Activated naive CD4-positive, alpha-beta T cell treated with anti-CD3 and anti-CD28 coated beads, Interleukin-2, amount 50 U/mL, for 72 hours (primary cell): ENCODE measurements at places on chromosomes 4 and X. TPM values are rescaled to one million over a fixed set of nuclear protein-coding genes. Genes with fewer than 3 reads are reported as not detected.

DNA sequence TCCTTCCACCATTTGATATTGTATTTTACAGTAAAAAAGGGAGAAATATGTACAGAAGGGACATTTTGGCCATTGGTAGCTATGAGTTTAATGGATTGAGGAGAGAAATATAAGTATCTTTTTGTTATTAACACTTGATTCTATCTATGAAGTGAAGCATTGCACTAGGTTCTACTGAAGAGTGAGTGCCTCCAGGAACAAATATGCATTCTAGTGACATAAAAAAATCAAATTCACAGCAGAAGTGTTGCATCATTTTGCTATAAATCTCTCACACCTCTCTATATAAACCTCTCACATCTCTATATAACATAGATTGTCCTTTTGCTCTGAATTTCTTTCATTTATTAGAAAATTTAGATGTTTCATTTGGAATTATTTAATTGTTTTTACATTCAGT is 425 bp downstream of the SYTL5 start:
- no peak for DNase-seq

DNA sequence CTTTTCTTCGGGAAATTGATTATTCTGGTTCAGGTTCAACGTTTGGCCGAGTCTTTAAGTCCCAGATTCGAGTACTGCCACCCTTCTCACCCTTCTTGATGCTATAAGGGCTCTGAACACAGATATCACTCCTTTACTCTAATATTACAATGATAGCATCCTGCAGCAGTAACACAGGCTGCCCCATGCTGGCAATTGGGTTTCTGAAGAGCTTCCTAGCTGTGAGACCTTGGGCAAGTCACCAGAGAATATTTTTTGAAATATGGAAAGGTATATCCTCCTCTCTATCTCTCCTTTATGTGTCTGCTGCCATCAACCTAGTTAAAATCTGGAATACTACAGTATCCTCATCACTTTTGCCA is 297 bp upstream of the MTMR8 start:
- DNase-seq, result no peak

DNA sequence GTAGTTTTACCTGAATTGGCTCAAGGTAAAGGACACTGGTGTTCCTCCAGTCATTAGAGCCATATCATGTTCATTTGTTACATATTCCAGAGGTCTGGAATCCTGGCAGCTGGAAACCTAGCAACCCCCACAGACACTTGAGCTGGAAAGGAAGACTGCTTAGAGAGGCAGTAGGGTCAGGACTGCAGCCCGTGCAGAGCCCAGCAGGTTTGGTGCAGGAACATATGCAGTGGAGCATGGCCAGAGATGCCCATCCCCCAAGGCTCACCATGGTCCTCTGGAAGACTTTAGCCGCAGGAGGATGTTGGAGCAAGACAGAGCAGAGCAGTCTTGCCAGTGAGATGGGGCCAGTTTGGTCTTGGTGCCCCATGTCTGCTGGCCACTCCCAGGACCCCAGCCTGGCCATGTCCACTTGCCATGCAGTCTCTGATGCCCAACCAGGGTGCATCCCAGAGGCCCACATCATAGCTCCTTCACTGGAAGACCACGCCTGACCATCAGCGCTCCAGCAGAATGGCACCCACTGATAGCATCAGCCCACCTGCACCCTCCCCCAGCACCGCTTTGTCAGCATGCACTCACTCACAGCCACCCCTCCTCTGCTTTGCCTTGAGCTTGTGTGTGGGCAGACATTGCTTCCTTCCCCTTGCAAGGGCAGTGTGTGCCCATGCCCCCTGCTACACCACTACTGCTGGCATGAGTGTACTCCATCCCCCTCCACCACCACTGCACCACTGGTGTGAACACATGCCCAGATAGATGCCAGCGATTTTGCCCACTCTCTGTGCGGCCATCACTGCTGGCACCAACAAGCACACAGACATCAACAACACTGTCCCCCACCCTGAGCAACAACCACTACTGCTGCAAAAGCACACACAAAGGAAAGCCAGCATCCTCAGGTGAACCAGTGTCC is 190.3 kb upstream of the SPOCK3 start:
- no peak for DNase-seq

DNA sequence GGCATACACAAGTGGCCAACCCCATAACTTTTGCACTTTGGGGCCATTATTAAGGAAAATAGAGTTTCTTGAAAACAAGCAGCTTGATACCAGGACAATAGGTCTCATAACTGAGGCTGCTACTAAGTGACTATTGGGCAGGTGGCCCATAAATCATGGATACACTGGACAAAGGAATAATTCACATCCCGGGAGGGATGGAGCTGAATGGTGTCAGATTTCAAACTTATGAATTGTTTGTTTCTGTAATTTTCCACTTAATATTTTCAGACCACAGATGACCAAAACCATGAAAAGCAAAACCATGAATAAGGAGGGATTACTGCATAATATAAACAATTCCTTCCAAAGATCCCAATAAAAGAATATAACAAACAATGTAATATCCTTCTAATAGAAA is 114.4 kb downstream of the WDFY3 start:
- no peak for DNase-seq

DNA sequence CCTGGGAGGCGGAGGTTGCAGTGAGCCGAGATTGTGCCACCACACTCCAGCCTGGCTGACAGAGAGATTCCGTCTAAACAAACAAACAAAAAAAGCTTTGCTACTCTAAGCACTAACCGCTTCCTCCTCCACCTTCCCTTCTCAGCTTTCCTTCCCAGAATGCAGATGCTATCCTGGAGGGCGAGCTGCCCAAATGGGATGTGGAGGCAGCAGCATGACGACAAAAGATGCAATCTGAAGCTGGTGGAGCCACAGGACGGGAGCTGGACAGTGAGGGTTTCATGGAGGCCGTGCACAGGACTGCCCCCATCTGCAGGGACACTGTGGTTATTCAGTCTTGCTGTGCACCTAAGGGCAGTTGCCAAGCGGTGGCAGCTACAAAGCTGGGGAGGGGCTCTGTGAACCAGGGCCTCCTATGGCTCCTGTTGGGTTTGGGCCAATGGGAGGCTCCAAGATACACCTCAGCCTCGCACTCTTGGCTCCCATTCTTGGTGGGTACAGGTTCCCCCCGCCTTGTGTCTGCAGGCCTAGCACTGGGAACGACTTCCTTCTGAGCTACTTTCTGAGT is 47.4 kb downstream of the WDR1 start:
- DNase-seq, result no peak

DNA sequence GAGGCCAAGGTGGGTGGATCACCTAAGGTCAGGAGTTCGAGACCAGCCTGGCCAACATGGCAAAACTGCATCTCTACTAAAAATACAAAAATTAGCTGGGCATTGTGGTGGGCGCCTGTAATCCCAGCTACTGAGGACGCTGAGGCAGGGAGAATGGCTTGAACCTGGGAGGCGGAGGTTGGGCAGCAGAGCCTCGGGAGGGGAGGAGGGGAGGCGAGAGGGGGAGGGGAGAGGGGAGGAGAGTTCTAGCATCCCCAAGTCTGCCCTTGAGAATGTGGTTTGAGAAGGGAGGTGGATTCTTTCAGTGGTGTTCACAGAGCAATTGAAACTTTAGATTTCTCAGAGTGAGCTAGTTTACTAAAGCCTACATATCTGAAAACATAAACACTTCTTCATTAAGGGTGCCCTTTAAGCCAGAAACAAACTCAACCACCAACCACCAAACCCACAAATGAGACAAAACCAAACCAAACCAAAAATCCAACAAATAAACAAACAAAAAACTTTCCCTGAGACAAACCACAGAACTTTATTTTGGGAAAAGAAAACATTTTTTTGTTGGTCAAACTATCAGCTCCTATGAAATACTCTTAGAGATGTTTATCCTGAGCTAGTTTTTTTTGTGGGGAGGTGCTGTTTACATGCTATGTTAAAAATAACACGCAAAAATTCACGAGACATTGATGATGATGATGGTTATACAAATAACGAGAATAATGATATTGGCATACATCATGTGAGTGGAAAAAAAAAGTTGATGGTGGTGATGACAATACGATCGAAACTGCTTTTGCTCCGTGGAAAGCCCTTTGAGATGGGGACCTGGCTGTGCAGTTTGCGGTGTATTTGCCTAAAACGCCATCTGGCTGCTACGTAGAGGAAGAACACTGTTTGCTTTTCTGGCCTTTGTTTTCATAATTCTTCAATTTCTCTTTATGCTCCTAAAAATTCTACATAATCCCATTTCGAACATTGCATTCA is 98.2 kb upstream of the PRKX start:
- DNase-seq, result no peak

DNA sequence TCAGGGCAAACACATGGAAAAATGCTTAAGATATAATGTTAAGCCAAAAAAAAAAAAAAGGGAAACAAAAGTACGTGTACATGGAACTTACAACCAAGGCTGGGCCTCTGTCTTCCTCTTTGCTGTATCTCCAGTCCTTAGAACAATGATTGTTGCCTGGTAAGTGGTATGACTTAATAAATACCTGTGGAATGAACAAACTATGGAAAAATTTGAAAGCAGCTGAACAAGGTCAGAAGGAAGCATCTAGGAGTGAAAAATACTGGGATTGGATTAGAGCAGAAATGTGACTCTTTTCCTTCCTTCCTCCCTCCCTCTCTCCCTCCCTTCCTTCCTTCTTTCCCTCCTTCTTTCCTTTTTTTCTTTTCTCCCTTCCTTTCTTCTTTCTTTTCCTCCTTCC is 54.2 kb upstream of the SMIM10 start:
- DNase-seq, result no peak

DNA sequence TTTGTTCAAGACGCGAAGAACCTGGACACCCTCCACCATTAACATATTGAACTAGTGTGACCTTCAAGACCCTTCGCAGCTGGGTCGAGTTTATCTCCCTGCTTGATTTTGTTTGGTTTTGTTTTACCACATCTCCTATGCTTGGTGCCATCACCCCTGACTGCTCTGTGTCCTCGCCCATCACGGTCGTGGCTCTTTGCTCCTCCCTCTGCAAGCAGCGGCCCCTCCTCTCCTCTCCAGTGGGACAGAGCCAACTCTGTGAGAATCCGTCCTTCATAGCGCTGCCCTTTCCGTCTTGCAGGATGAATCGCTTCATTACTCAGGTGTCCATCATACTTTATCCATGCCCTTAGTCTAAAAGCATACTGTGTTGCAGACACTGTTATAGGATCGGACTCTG is 9.1 kb upstream of the FAM149A start:
- no peak for DNase-seq

DNA sequence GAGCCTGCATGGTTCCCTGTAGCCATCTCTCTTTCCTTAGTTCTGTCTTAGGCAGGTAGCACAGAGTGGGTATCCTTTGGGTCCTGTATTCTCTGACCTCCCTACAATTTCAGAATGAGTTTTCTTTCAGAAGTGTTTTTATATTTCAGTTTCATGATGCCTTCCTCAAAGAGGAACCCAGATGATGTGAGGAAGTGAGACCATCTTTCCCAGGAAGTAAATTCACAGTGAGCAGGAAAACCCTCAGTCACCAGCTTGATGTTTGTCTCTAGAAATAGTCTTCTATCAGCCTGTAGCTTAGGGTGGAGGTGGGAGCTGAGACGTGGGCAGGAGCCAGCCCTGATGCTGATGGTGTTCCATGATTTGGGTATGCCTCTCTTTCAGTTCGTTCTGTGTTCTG is 16.9 kb downstream of the PLAC1 start:
- no peak for DNase-seq

DNA sequence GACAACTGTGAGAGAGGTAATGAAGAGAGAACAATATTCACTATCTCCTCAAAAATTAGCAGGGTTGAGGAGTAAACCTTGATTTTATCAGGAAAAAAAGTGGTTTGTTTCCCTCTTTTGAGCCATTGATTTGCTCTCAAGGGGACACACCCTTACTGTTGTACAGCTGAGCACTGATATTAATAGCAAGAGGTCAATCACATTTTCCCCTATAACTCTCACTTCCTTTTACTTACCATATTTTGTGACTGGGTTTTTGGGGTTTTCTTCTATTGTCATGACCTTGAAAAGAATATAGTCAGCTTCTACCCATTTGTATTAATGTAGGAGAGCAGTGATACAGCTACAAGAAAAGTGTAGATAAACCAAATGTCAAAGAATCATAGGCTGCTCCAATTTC is 70.2 kb upstream of the LONRF3 start:
- no peak for DNase-seq

Gene HPGD
- total RNA-seq, result 3.1 TPM

DNA sequence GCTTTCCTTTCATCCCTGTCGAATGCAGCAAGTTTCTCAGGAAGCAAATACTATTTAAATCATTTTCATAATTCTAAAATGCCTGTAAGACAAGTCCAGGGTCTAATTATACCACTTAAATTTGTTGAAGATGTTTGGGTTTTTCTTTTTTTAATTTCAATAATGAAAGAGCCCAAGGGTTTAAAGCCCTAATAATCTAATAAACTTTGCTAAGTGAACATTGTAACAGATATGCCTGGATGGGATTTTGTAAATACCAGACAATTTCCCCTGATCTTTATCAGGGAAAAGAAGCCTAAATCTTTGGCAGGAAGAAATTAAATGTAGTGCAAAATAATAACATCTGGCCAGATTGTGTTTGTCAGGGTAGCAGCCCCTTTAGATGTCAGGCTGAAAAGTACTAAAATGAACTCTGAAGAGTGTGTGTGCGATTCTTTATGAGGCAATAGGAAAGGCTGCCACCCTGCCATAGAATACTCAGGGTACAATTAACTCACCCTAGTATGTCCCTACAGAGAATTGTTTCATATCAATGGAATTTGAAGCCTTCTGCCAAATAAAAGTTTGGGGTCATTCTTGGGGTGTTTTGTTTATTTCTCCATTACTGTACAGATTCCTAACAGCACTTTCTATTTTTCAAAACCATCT is 45.6 kb downstream of the GPC3 start:
- no peak for DNase-seq

DNA sequence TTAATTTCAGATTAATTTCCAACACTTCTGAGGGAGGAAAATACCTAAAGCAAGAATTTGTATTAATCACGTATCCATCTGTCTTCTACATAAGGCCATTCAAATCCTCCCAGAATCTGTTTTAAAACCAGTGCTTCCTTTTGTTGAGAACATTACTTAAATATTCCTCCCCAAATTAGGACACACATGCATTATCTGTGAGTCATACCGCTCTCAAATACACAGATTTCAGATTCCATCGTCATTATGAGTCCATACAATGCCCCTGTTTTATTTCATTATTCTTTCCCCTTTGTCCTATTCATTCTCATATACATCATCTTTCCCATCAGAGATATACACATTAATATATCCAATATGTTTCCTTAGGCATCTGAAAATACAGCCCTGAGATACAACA is 57.3 kb upstream of the PRSS12 start:
- no peak for DNase-seq
